ENCODE measurements at places on chromosomes 2 and 18. TPM values are rescaled to one million over a fixed set of nuclear protein-coding genes. Genes with fewer than 3 reads are reported as not detected.

- DNase-seq: no peak
Measured at GRCh38 chr18:28875059-28875458, 698.1 kb upstream of the CDH2 start.

The IL1B gene
- not detected for total RNA-seq

- DNase-seq: peak; percentile 23
Measured at GRCh38 chr2:30664761-30665358, 142.4 kb downstream of the CAPN13 start.

DNA sequence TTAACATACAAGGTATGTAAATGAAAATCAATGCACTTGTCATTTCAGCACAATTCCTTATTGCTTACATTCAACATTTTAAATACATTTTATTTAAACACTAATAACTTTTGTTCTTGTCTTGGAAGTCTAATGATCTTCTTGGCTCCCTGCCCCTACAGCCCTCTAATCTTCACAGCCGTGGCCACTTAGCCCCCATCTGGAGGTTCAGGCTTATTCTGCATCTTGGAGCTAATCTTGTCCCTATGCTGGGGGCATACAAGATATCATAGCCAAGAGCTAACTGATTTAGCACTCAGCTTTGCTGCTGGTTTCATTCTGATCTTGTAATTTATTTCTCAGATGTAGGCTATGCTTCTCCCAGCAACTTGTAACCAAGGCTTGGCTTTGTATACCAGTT lies 140.8 kb downstream of the TMEFF2 start:
- no peak for DNase-seq

DNA sequence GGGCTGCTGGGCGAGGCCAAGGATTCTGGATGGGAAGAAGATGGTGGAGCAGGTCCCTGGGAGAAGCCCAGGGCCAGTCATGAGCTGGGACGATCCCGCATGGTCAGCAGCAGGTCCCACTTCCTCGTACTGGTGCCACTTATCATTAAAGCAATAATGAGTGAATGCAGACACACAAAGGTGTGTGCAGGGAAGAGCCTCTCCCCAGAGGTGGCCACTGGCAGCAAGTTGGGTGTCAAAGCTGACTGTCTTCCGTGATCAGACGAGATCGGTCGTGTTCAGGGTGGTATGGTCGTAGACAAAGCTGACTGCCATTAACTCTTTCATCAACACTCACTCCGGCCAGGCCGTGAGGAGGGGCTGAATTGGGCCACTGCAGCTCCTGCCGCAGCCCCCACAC lies 10.3 kb upstream of the ARHGEF4 start:
- DNase-seq: no peak

DNA sequence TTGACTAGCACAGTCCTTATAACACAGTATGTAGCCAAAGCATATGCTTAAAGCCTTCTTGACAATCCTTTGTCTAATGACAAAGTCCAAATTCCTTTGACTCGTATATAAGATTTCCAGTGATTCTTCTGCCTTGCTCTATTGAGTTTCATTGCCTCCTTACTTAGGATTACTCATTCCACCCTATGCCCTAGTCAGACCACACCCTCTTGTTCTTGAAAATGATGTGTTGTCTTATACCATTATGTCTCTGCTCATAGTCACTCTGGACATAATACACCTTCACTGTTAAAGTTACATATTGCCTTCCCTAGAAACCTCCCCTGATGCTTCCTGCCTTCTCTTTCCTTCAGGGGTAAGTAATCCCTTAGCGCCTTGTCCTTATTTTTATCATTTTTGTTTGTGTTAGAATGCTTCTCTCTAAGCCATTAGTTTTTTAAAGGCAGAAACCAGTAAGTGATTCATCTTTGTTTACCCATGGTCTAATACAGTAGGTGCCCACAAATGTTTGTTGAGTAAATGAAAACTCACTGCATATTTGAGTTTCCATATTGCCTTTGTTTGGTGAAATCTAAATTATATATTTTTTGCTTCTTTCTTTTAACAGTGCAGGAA lies 19.3 kb downstream of the GPD2 start:
- no peak for DNase-seq

DNA sequence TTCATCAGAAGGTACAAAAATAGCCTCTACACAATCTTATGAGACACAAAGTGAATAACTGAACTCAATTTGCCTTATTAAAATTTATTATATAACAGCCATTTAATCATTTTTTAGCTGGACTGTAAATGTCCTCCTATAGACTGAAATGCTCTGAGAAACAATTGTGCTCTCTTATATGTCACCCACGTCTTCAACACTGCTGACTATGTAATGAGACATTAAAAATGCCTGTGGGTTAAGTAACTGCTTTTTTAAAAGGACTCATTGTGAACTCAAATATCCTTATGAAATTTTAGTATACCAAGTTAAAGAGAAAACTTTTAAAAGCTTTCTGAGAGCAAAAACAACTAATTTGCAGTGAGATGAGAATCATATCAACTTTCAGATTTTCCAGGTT lies 10.4 kb upstream of the GALNT1 start:
- no peak for DNase-seq

DNA sequence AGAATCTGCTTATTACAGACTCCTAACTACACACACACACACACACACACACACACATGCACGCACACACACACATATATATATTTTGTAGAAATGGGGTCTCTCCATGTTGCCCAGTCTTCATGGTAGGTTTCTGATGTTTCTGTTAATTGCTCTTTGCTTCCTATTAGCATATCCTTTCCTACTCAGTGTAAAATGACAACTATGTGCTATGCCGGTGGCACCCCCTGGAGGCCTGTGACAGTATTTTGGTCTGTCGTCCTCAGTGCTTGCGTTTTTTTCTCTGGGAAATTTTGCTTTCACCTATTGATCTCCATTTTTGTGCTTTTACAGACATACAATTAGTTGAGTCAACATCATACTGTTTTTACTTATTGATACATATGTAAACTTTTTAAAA lies 322.1 kb downstream of the LRRTM1 start:
- DNase-seq: peak; percentile 42

DNA sequence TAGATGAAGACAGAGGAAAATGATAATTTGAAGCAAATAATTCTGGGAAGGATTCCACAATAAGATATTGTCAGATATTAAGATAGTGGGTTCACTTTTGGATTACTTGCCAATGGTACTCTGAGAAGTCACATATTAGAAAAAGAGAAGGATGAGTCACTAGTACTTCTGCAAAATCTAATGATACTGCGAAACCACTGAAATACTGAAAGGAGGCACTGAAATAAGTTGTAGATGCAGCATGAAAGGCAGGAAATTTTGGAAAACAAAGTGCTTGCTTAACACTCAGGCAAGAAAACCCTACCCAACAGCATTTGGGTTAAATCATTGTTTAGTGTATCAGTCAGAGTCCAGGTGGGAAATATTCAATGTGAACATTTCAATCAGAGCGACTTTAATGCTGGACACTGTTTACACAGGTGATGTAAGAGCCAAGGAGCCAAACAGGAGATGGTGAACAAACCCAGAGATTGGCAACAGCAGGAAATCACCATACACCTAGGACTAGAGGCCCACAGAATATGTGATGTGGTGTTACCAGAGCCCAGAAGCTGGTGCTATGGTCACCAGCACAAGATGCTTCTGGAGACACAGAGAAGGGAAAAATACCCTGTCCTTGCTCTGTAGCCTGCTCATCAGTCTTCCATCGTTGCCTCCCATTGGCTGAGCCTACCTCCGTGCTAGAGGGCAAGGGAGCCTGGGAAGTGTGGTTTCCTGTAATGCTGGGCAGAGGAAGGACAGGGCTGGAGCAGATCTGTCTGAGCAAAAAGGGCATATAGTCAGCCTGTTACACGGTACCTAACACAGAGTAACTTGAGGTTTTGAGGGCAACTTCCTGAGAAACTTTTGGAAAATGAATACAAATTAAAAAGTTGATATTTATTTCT lies 204.7 kb upstream of the ITGA4 start:
- DNase-seq: no peak

The NCKAP1 gene
- total RNA-seq: 86.6 TPM

GRCh38 chr2:106137731-106138521 lies 56.2 kb downstream of the UXS1 start:
- no peak for DNase-seq

The DSG1 gene
- 0.09 TPM for total RNA-seq

The OR6B2 gene
- total RNA-seq: not detected

The RAX gene
- total RNA-seq: not detected

The ATP5MC3 gene
- total RNA-seq: 1,012 TPM

DNA sequence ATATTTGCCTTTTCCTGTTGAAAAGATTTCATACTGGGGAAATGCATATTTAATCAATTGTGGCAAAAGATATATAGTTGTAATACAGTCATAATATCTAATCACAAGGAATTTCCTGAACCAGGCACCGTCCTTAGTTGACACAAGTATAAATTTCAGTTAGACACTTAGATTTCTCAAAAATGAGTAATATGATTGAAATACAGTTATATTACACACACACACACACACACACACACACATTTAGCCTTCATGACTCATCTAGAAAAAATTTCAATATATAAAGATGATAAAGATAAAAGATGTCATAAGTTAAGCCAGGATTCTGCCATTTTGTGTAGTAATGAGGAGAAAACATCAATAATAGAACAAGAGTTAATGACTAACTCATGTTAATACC lies 258.4 kb upstream of the ZNF804A start:
- DNase-seq: no peak

DNA sequence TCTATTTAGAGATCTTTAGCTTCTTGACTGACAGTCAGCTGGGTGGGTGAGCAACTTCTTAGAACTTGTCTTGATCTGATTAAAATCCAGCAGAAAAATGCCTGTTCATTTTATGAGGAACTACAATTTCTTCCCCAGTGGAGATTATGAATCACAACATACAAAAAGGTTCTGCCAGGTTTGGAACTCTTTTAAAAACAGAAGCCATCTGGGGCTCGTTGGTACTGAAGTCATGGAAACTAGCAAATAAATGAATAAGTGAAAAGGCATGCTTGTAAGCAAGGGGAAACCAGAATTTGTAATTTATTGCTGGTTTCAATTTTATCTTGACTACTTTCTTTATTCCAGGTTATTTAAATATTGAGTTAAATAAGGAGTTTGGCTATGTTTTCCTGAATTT lies 767.4 kb downstream of the MBD2 start:
- no peak for DNase-seq

- no peak for DNase-seq
Measured at GRCh38 chr2:120513776-120514357, 167.9 kb downstream of the INHBB start.

GRCh38 chr18:61948846-61949438 lies 56.1 kb upstream of the RNF152 start:
- DNase-seq: no peak

The CXCR1 gene
- not detected for total RNA-seq

DNA sequence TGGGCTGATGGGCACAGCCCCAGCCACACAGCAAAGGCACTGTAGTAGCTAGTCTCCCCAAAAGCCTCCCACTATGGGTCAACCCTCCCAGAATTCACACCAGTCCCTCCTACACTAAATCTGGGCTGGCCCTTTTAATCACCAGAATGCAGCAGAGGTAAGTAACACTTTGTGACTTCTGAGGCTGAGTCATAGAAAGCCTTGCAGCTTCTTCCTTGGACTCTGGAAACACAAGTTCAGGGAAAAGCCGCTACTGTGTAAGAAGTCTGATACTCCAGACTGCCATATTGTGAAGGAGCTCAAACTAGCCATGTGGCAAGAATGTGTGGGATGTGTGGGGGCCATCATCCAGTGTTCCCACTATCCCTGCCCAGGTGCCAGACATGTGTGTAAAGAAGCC lies 19.0 kb upstream of the SIX2 start:
- no peak for DNase-seq

DNA sequence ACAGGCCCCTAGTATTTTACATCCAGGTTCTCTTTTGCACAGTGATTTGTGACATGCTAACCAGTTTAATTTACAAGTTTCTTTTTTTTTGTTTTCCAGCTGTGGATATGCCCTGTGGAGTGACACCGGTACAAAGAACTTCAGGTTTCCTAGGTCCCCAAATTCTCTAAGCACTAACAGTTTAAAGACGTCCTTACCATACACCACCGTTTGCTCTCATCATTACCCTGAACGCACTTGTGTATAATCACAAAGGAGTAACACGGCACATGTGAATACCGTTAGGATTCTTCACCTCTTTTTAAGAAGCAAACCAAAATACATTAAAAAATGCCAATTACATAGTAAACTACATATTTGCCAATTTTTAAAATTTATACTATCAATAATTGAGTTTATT lies 853 bp downstream of the LANCL1 start:
- DNase-seq: no peak

DNA sequence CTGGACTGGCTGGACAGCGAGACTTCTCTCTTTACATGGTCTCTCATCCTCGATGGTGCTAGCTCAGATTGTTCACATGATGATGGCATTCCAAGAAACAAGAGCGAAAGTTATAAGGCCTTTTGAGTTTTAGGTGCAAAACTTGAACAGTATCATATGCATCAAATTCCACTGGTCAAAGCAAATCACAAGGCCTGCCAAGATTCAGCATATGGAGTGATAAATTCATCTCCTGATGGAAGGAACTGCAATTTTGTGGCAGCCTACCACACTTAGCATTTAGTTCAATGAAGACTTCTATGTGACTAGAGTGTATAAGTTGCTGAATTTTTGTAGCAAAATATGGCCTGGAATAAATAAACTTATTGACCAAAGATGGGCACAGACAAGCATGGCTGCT lies 194.0 kb upstream of the EPC2 start:
- no peak for DNase-seq

The ZNF513 gene
- 8.5 TPM for total RNA-seq

- DNase-seq: peak; percentile 32
Measured at GRCh38 chr2:189613077-189613636, 32.6 kb upstream of the SLC40A1 start.

DNA sequence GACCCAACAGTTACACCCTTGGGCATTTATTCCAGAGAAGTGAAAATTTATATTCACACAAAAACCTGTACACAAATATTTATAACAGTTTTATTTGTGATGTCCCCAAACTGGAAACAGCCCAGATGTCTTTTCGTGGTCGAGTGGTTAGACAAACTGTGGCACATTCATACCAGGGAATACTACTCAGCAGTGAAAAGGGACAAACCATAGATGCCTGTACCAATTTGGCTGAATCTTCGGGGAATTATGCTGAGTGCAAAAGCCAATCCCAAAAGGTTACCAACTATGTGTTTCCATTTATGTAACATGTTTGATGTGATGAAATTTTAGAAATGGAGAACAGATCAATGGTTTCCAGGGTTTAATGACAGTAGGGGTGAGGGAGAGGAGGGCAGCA lies 154.3 kb downstream of the GLI2 start:
- no peak for DNase-seq

DNA sequence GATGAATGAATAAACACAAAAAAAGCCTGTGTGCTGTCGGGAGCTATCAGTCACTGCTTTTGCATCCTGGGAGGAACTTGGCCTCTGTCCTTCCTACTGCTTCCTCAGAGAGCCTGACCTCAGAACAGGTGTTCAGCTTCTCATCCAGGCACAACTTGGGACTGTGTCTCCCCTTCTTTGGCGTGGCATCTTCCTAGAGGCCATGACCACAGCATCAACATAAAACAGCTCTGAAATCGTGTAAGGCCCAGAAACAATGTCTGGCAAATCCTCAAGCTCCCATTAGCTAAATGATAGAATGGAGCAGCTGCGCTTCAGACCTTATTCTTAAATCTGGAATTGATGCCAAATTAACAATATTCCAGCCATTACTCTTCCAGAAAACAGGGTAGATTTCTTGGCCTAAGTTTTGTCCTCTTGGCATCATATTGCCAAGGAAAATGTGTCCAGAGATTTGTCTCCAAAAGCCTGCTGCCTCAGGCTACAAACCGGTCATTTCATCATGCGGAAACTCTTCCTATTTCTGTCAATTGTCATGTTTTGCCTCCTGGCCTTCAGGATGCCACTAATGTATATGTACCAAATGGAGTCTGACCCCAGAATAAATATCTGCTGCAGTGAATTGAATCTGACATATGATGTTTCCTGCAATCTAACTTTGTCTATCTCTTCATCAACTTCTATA lies 53.2 kb upstream of the RAB27B start:
- no peak for DNase-seq

All from K562 (cell line).